ENCODE measurements at places on chromosomes 6 and 20. TPM values are rescaled to one million over a fixed set of nuclear protein-coding genes. Genes with fewer than 3 reads are reported as not detected.

Gene MEI4
- not detected for total RNA-seq

Gene FOXF2
- not detected for total RNA-seq

Gene ETV7
- total RNA-seq = not detected

Gene MAD2L1BP
- total RNA-seq = 25.1 TPM

Gene TGM6
- not detected for total RNA-seq

Gene DDO
- not detected for total RNA-seq

Gene REM1
- total RNA-seq = not detected

Gene GTSF1L
- total RNA-seq = not detected

DNA sequence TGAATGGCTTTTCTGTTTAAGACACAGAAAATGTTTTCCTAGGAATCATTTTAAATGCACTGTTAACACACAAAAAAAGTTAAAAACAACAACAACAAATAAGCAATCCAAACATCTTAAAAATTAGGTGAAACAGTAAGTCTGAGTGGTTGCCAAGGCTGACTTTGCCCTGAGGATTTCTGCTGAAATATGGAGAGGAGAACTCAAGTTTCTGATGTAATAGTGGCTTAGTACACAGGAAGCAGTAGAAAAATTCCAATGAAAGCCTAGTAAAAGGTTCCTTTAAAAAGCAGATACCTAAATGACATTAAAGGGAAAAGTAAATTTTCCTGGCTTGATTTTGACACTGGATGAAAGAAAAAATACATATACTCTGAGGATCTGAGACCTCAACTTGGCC, 184.2 kb downstream of the EPM2A start:
- no peak for DNase-seq

- DNase-seq = peak; percentile 19
Measured at GRCh38 chr6:21598674-21599023, 5.1 kb downstream of the SOX4 start.

- DNase-seq = no peak
Measured at GRCh38 chr6:138336221-138336620, 41.5 kb upstream of the SMIM28 start.

- no peak for DNase-seq
Measured at GRCh38 chr6:9172096-9172495, 736.8 kb upstream of the SLC35B3 start.

GRCh38 chr6:25899580-25900408, 25.8 kb upstream of the SLC17A3 start:
- DNase-seq = no peak

DNA sequence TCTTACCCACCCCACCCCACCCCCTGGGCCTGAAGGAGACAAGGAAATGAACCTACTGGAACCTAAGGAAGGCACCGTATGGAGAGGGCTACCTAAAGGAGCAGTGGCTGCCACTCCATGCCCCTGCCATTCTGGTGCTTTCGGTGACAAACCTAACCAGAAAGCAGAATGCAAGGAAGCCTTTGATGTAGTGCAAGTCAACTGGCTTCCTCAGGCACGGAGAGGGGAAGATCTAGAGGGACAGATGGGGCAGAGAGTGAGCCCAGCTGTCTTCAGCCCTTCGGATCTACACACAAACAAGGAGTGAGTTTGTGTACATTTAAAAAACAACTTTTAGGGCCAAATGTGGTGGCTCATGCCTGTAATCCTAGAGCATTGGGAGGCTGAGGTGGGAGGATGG, 39.5 kb downstream of the PPP1R16B start:
- DNase-seq = no peak

DNA sequence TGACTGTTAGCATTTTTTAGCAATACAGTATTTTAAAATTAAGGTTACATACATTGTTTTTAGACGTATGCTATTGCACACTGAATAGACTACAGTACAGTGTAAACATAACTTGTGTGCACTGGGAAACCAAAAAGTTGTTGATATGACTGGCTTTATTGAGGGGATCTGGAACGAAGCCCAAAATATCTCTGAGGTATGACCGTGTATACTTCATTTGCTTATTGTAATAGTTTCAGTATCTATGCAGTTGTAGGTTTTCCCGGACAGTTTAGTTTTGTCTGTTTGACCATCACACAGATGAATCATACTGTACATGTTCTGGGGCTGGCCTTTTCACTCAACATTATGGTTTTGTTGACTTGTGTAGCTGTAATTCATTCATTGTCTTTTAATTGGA, 6.9 kb upstream of the ZBTB12 start:
- DNase-seq = peak; percentile 87

GRCh38 chr20:13299401-13299800, 78.3 kb downstream of the ISM1 start:
- DNase-seq = no peak
